ENCODE measurements at places on chromosomes 12 and 14.

- DNase-seq = no peak
These were observed 75.1 kb downstream of the DCAF5 start for GRCh38 chr14:69077841-69078240.

- no peak for DNase-seq
These were observed 28.3 kb downstream of the NTN4 start for GRCh38 chr12:95762123-95762785.

- DNase-seq = no peak
These were observed 472.7 kb upstream of the FLRT2 start for GRCh38 chr14:85057221-85057620.

GRCh38 chr12:93219947-93220346 is 157.8 kb upstream of the NUDT4 start:
- no peak for DNase-seq

GRCh38 chr14:91119556-91120311 is 5.9 kb downstream of the DGLUCY start:
- no peak for DNase-seq
